ENCODE measurements at places on chromosomes 7 and 10.

DNA sequence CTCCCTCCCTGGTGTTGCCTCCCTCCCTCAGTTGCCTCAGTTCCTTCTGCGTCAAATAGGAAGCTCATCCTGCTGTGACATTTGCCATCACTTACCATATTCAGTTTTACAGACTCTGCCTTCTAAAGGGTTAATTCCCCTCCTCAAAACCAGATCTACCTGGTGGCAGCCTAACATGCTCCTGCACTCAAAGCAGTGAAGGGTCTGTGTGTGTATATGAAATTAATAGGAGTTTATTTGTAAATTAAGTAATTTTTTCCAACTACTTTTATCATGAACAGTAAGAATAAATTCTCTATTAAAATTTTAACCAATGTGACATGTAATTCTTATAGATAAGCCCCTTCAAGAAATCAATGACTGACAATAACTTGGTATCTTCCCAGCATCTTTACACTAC, 158.6 kb upstream of the INSYN2A start:
- DNase-seq: no peak

- DNase-seq: no peak
These were observed 393.9 kb upstream of the SHH start for GRCh38 chr7:156206174-156206573.

DNA sequence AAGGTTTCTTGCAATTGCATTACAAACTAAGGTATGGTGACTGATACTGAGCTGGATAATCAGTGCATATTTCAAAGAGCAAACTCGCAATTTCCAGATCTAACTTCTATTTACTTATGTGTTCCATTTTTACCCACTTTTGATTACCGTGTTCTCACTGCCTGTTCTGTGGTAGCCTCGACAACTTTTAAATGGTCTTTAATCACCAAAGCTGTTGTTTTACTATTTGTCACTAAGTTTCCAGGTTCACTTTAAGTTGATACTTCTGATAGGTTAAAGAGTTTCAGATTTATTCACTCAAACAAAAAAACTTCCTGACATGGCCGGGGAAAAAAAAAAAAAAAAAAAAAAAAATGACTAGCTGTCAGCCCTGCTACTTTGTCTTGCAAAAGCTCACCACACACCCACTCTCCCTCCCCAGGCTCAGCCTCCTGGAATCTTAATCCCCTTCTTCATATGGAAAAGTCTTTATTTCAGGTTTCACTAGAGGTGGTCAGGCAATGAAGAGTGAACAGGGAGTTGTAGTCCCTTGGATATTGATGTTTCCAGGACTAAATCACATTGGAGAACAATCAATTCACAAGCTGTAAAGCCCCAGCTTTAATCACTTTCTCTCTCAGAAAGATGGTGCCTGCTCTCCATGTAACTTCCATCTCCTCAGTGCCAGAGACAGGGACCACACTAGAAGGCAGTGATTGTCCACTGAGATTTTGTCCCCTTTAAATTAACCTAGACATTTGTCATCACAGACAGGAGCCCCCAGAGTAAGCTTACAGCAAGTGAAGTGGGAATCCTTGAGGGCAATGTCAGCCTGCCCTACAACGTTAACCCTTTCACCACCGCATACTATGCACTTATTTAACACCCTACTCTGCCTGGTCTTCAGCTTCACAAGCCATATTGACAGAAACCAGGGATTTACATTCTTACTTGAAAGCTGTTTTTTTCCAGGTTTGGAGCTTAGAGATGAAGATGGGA, 749.1 kb upstream of the SORCS1 start:
- no peak for DNase-seq

GRCh38 chr10:35691522-35692236, 49.6 kb upstream of the FZD8 start:
- DNase-seq: no peak

DNA sequence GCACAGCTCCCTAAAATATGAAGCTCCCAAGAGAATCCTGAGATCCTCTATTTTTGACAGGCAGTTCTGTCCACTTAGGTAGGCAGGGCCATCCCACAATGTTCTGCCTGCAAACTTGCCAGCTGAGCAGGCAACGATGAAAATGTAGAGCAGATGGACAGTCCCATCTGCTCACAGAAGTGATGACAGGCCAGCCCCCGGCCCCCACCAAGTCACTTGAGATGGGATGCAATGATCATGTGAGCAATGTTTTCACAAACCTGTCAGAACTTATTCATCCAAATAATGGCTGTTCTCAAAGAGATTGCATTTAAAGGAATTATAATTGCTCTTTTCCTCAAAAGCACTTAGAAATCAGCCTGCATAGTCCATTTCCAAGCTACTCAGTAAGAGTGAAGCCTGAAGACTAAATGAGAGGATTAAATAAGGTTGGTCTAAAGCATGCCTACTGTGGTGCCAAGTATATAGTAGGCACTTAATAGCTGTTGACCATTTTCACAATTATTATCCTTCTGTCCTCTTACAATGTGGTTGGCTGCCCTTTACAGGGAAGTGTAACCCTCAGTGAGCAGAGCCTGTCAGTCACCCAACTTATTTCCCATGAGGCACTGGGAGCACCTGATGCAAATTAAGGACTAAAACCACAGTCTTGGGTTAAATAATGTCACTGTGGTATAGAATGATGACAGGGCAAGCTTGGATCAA, 301.2 kb downstream of the FGFR2 start:
- DNase-seq: no peak

GRCh38 chr7:150838965-150839650, 13.2 kb upstream of the AOC1 start:
- DNase-seq: no peak

- no peak for DNase-seq
These were observed 26.7 kb upstream of the CUL1 start for GRCh38 chr7:148672041-148672440.

DNA sequence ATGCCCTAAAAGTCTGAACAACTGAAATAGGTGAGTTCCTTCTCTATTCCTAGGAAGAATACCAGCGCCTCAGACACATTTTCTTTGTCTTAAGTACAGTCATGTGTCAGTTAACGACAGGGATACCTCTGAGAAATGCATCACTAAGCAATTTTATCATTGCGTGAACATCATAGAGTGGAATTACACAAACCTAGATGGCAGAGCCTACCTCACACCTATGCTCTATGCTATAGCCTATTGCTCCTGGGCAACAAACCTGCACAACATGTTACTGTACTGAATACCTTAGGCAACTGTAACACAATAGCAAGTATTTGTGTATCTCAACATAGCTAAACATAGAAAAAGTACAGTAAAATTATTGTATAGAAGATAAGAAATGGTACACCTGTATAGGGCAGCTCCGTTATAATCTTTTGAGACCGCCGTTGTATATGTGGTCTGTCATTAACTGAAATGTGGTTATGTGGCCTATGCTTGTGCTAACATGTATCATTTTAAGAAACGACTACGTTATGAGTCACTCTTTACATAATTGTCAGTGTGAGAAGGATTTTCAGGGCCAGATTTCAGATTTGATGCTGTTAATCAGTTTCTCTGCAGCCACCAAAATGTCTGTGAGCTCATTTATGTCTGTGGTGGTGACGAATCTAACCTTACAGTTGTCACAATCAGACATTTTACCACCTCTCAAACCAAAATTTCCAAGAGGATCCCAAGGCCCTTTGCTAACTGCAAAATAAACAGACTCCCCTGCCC, 66.1 kb upstream of the STK17A start:
- no peak for DNase-seq

GRCh38 chr10:86945361-86946212, 11.8 kb downstream of the MMRN2 start:
- no peak for DNase-seq

DNA sequence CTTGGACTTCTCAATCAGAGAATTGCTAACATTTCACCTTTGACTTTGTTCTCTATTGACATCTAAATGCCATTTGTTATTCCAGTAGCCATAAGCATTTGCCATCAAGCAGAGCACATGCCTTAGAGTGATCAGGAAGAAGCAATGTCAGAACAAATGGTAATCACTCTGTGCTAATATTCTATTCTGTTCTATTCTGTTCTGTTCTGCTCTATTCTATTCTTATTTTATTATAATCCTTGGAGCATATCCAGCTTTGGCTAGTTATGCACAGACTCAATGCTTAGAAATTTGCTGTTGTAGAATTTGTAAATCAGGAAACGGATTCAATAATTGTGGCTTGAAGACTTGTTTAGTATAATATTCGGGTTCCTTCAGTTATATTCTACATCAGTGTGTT, 175.4 kb downstream of the EXOC4 start:
- DNase-seq: no peak

GRCh38 chr10:3516234-3516922, 268.6 kb downstream of the KLF6 start:
- no peak for DNase-seq

DNA sequence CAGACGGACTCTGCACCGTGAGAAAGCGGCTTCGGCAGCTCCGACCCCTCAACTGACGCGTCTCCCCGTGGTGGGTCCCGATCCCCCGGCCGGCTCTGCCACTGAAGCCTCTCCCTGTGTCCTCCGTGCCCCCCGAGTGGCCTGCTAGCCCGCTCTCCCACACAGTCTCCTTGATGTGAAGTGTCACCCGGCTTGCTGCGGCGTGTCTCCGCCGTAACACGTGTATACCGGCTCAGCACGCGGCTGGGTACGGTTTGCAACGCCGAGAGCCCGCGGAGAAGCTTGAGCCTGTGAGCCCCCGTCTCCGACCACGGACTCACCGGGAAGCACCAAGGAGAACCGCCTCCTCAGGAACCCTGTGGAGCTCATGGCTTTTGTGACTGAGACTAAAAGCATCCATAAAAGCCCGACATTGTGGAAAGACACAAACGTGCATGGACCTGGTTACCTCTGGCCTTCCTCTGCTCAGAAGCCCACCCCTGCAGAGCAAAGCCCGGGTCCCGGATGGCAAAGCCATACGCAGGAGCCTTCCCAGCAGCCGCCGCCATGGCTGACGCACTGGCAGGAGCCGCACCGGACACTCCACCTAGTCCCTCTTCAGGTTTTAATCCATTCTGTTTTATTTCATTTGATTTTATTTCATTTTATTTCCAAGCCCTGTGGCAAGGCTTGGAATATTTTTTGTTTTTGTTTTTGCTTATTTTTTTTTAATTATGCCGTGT, 17.0 kb downstream of the PTPRN2 start:
- DNase-seq: no peak

DNA sequence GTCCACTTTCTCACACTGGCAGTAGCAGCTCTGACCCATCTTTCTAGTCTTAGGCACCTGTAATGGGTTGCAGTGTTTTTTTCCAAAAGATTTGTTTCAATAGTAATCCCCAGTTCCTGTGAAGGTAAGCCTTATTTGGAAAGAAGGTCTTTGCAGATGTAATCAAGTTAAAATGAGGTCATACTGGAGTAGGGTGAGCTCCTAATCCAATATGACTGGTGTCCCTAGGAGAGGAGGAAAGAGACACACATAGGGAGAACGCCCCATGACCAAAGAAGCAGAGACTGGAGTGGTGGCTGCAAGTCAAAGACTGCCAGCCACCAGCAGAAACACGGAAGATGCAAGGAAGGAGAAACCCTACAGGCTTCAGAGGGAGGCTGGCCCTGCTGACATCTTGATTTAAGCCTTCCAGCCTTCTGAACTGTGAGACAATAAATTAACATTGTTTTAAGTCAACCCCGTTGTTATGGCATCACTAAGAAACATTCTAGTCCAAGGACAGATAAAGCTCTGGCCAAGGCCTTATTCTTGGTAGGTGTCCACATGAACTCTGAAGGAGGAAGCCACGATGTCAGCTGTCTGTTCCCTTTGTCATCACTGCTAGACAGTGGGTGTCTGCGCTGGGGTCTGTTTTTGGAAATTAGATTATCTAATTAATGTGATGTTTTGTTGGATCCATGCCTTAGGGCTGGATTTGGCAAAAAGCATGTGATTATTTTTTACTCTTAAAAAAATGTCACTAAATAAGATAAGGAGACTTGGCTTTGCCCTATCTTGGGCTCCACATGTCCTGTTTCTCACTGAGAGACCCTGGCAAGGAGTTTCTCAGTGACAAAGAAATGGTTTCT, 214.9 kb downstream of the KCNMA1 start:
- DNase-seq: no peak

DNA sequence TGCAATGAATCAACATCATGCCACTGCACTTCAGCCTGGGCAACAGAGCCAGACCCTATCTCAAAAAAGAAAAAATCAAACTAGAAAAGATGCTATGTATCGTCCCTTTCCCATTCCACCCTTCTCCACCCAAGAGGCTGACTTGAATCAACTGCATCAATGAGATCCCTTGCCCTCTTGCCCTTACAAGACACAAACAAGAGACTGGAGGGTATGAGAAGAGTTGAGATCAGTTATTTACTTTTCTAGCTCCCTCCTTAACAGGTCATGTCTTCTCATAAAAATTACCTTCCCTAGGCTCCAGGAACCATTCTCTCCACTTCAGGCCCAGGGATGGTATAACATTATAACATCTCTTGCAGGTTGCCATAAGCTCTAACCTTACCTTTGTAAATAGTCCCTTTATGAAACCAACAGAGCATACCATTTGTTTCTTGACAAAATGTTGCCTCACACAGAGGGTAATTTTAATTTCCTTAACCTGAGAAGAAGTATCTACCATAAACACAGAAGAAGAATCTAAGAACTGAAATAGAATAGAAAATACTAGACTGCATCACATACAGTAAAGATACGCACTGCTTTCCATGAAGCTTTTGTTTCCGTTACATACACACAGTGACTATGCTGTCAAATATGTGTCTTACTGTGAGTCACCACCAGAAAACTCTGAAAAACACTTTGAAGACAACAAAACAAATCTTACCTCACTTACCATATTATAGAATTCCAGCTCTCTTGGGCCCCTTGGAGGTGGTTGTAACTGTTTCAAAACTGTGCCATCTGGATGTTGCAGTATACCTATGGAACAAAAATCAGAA, 30.5 kb downstream of the IPMK start:
- no peak for DNase-seq

DNA sequence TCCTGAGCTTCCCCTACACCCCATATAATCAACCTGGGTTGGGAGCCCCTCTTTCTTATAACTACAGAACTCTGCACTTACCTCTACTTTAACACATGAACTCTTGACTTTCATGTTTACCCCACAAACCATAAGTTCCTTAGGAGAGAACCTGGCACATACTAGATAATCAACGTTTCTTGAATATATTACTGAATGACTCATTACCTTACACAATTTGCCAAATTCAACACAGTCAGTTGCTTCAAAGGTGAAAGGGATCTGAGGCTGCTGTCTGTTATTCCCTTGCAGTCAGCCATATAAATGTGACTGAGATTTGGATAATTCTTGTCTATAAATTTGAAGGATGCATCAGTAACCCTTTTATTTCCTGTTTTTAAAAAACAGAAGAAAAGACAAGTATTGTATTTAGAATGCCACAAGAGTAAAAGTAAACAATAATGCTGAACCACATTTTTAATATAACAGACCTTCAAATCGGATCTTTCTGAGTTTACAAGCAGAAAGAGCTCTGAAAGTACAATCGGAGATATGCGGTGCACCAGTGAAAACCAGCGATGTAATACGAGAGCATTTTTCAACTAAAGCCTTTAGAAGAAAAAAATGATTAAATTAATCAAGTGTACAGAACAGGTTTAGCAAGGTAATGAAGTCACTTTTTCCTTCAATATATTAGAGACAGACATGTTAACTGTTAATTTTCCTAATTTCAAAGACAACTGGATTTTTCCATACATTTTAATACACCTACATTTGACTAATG, 29.5 kb upstream of the LRRC17 start:
- DNase-seq: no peak
